ENCODE measurements at places on chromosomes 6 and 20. TPM values are rescaled to one million over a fixed set of nuclear protein-coding genes. Genes with fewer than 3 reads are reported as not detected.

- no peak for DNase-seq
Measured at GRCh38 chr6:42168650-42169049, 4.5 kb upstream of the GUCA1A start.

DNA sequence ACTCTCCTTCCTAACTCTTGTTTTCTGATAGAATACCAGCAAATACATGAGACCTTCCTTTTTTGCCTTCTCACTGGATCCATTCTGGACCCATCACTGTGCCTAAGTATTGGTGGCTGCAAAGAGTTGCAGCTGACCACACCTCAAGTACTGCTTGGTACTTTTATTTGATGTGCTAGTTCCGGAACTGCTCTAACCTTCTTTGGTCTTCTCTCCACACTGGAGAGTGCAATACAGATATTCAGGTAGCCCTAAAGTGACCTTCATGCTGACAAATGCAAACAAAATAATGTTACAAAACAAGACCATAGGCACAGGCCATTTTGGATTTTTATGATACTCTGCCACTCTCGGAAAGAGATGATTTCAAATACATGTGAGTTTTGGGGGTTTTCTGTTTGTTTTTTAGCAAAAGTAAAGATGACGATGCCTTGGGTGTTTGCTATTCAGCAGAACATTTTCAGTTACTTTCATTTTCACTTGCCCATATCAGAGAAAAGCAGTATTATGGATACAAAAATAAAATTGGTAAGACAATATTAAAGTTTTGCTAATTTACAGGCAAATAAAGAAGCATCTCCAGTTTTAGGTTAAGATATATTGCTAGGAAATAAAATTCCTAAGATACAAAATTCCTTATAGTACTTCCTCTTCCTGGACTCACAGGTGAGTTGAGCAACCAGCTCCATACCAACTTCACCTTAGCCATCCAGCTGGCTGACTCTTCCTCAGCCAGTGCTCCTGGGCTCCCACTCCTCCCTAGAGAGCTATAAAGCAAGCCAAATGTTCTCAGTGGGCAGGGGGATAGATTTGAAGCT, 42.0 kb downstream of the PTPRK start:
- no peak for DNase-seq

The C4B gene
- total RNA-seq: 45.4 TPM

GRCh38 chr6:127891731-127892326, 9.0 kb downstream of the THEMIS start:
- DNase-seq: no peak

- DNase-seq: no peak
Measured at GRCh38 chr6:110398778-110399177, 16.6 kb downstream of the DDO start.

DNA sequence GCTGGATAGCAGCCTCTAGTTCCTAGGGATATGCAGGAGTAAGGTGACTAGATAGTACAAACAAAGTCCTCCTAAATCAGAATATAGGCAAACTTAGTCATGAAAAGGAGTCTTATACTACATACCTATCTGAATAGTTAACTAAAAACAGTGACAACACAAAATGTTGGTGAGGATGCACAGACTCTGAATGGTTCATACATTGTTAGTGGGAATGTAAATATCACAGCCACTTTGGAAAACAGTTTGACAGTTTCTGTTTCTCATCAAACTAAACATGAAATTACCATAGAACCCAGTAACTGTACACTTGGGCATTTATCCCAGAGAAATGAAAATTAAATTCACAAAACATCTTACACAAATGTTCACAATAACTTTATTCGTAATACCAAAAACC, 17.2 kb downstream of the NFS1 start:
- DNase-seq: no peak

GRCh38 chr20:5192570-5193431, 66.0 kb downstream of the CDS2 start:
- no peak for DNase-seq

DNA sequence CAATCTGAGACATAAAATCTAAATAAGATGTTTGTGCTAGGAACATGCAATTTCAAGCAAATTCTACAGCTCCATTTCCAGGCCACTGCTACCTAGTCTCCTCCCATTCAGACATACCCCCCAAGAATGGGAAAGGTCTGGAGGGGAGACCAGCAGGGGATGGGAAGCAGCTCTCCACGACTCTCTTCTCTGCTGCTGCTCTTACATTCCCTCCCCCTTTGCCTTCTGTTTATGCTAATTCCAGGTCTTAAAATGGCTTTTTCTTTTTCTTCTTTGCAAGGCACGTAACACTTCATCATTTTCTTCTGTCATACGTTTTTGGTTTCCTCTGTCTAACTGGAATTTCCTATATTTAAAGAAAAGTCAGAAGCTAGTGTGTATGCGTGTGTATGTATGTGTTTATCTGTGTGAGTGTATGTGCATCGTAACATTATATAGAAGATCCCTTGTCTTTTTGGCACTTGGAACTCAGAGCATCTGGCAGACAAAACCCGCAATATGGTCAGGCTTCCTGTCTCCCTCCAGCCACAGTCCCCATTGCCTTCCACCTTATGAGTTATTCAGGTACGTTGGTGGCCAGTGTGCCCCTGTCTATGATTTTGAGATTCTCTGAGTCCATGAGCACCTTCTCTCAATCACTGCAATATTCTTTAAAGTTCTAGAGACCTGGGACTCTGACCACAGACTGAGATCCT, 493.7 kb downstream of the BTBD3 start:
- no peak for DNase-seq

GRCh38 chr6:6972456-6972855, 135.3 kb upstream of the RREB1 start:
- DNase-seq: no peak

GRCh38 chr6:85483846-85484245, 34.0 kb downstream of the NT5E start:
- no peak for DNase-seq

GRCh38 chr6:20876036-20876435, 341.8 kb downstream of the CDKAL1 start:
- DNase-seq: no peak

The DEF6 gene
- total RNA-seq: 6.0 TPM

- no peak for DNase-seq
Measured at GRCh38 chr6:79898076-79898475, 49.3 kb downstream of the ELOVL4 start.

GRCh38 chr6:7726416-7727085, 652 bp downstream of the BMP6 start:
- DNase-seq: no peak

DNA sequence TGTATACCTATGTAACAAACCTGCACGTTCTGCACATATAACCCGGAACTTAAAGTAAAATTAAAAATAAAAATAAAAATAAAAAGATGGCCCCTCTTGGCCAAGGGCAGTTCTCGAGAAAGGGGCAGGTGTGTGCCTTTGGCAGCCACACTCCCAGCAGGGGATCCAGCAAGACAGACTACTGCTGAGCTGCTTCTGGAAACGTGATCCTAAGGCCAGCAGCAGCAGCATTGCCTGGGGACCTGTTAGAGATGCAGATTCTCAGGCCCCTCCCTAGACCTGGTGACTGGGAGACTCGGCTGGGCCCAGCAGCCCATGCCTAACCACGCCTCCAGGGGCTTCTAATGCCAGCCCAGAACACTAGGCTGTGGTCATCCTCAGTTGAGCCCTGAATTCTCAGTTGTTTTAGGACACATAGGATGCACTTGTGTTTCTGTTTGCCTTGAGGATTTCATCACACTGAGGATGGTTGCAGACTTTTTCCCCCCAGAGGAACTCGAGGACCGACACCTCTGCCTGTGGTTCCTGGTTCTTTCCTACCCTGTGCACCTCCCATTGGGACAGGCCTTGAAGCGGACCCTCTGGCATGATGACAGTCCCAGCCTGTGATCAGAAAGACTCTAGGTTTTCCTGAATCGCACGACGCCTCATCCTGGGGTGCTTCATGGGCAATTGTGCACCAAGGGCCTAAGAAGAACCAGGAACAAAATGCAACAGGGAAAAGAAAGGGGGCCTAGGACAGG, 105.9 kb downstream of the TOX2 start:
- no peak for DNase-seq

The PAK5 gene
- total RNA-seq: not detected
